Activated gamma-delta T cell (primary cell): ENCODE measurements at places on chromosomes 3 and 15.

GRCh38 chr3:43497422-43497821, 124.4 kb downstream of the ANO10 start:
- DNase-seq: no peak

- no peak for DNase-seq
Measured at GRCh38 chr3:135678386-135678785, 287.1 kb upstream of the PPP2R3A start.

GRCh38 chr3:177358977-177359592, 161.8 kb upstream of the TBL1XR1 start:
- peak; percentile 19 for DNase-seq

DNA sequence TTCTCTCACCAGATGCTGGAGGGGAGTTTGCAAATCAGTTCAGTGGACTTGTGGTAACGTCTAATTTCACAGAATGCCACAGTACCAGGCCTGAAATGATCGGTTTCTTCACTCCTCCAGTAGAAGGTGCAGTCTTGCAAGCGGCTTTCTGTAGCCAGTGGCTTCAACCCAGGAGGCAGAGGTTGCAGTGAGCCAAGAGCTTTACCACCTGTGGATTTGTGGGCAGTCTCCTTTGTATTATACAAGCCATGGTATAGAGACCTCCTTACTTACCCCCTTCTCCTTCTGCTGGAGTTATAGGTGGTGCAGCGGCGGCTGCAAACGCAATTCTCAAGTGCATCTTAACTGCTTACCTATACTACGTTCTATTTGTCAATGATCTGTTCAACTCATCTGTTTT, 17.6 kb downstream of the EIF2AK4 start:
- no peak for DNase-seq

DNA sequence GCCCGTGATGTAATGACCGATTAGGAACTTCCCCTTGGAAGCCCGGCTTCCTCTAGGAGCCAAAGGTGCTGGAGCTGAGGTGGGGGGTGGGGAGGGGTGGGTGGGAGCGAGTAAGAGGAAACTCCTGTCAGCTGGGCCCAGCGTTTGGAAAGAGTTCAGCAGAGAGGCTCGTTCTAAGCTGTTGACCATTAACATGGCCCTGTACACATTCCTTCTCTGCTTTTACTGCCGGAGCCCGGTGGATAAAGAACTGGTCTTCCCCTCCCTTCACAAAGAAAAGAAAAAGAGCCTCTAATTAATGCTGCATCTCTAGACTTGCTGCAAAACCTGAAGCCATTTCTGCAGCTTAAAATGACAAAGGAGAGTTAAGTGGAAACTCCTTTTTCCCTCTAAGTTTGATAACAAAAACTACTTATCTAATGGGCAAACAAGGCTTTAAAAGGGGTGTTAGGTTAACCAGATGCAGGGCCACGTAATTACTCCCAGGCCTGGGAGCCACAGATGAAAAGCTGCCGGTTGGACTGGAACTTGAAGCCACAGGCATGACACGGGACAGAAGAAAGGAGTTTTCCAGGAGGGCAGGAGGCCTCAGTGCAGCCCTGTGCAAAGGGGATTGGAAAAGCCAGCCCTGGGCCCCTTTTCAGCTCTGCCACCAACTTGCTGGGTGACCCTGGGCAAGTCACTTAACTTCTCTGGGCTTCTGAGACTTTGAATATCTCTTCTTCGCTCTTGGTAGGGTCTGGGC, 71.3 kb downstream of the SMAD6 start:
- no peak for DNase-seq

DNA sequence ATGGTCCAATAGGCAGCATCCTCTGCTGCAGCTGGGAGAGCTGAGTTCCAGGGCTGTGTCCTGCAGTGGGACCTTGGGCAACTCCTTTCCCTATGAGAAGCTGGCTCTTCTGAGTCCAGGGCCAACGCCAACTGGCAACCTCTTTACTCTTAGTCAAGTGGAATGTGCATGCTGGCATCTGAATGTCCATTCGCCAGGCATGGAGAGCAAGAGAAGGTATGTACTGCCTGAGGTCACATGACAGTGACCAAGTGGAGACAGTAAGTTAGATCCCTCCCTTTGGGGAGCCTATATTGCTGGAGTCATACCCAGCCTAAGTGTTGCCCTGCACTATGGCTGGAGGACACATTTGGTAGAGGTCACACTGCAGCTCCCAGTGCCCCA, 12.1 kb downstream of the HEMK1 start:
- no peak for DNase-seq

GRCh38 chr3:58013973-58014649, 5.9 kb downstream of the FLNB start:
- no peak for DNase-seq

- no peak for DNase-seq
Measured at GRCh38 chr15:70327856-70328678, 230.3 kb upstream of the TLE3 start.

DNA sequence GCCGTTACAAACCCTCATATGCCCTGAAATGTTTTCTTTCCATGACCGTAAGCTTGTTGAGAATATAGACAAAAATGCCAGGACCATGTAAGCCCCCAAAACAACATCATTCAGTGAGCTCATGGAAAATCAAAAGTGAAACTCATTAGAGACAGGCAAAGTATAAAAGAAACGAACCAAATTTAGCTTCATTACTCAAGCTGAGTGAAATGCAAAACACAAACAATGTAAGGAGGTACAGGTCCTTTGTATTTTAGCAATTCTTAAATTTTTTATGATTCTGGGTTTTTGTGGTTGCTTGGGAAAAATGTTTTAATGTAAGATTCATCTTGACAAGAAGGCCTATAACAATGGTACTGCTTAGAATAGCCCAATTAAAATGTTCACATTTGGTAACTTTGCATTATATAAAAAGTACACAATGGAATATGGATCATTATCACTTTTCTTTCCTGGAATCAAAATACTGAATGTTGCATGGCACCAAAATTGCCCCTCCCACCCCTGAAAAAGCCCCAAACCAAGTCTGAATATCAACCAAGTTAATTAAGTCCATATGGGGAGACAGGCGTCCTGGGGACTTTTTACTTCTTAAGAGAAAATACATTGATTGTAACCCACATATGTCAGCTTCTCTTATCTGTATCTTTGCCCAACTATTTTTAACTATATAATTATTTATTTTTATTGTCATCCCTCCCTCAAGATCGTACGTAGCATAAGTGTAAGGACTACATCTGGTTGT, 247.7 kb upstream of the CDIN1 start:
- DNase-seq: no peak

- DNase-seq: no peak
Measured at GRCh38 chr3:149507491-149508324, 33.2 kb downstream of the TM4SF4 start.

DNA sequence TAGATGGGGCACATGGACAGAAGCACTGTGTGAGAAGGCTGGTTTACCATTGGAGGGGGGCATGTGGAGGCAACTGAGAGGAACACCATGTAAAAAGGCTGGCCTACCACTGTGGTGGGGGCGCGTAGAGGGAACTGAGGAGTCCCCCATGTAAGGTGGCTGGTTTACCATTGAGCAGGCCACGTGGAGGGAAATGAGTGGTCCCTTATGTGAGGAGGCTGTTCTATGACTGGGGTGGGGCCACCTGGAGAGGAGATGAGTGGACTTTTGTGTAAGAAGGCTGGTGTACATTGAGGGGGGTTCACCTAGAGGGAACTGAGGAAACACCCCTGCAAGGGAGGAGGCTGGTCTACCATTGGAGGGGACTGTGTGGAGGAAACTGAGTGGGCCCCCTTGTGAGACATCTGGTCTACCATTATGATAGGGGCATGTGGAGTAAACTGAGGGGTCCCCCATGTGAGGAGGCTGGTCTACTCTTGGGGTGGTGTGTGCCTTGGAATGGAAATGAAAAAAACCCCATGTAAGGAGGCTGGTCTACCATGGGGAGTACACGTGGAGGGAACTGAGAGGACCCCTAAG, 156.9 kb downstream of the FBLN2 start:
- no peak for DNase-seq

DNA sequence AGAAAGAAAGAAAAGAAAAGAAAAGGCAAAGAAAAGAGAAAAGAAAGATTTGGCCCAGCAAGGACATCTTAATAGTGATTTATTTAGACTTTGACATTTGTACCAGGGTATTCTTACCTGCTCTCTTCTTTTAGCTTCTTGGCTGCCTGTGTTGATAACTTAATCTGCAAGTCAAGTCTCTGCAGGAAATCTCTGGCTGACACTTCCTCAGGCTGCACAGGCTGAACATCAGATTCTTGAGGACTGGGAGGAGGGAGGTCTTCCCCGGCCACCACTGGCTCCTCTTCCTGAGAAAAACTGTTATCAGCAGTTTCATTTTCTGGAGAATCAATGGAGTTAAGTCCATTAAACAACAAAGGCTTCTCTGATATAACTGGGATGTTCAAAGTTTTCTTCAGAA, 12.8 kb downstream of the LYSMD2 start:
- no peak for DNase-seq

GRCh38 chr3:87798567-87798947, 260.2 kb downstream of the CGGBP1 start:
- DNase-seq: no peak

- DNase-seq: no peak
Measured at GRCh38 chr15:65804252-65804931, 12.3 kb upstream of the DENND4A start.

DNA sequence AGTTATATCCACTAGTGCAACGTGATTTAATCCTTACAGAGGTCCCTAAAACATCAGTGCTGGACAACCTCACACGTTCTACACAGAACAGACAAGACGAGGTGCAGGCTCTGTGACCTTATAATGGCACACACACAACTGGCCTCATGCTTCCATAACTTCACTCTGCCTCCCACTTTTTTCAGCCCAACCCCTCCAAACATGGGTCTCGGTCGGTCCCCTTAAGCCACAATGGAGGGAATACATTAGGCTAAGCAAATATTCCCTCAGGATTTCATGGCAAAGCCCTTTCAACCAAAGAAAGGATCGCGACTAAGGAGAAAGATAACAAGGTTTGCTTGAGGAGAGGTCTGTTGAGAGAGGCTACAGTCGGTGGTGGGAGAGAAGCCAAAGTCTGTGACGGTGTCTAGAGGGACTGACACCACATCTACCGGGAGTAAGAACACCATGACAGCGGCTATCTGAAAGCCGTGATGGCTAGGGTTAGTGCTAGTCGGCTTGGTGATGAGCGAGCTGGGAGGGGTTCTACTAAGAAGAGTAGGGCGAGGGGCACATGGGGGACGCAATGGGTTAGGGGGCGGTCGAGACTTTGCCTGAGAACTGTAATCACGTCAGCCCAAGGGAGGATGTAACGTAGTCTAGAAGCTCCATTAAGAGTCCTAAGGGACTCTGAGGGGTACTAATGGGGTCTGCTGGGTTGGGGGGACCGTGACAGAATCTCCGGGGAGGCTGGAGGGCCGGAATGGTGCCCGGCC, 1.0 kb downstream of the MYO9A start:
- no peak for DNase-seq

- DNase-seq: no peak
Measured at GRCh38 chr3:53244271-53244670, 11.6 kb downstream of the TKT start.
